ENCODE measurements at places on chromosomes 7 and 10.

DNA sequence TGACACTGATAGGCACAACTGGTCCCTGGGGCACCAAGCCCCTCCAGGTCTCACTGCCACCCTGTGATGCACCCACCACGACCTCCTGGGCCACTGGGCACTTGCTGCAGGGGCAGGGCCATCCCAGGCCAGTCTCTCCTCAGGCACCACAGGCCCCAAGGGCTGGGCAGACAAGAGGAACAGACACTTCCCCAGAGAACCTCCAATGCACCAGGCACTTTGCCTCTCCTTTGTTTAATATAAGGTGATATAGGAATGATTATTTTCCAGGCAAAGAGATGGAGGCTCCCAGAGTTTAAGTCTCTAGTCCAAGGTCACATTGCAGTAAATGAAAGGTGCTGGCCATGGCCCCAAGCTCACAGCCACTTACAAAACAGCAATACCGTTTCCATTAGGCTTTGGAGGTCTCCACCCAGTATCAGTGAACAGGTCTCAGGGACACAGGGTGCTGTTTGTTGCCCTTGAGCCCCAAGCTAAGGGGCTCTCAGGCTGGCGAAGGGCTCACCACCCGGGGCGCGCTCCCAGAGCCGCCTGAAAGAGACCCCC lies 4.5 kb downstream of the DEPP1 start:
- DNase-seq: no peak

DNA sequence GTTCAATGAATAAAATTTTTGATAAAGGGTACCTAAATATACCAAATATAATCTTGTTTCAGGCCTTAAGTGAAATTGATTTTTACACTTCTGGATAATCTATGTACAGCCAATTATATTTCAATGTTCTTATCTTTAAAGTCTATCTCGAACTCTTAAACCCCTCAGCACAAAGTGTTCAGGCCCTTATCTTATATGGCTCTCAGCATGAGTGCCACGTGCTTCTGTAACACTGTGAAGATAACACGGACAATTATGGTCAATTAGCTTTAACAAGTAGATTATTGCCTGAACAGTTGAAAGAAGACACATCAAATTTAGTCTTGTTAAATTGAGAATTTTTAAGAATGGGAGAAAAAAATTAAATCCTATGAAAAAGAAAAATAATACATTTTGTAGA lies 40.4 kb upstream of the DMTF1 start:
- DNase-seq: no peak

GRCh38 chr7:4103352-4104091 lies 578.6 kb upstream of the FOXK1 start:
- DNase-seq: no peak

DNA sequence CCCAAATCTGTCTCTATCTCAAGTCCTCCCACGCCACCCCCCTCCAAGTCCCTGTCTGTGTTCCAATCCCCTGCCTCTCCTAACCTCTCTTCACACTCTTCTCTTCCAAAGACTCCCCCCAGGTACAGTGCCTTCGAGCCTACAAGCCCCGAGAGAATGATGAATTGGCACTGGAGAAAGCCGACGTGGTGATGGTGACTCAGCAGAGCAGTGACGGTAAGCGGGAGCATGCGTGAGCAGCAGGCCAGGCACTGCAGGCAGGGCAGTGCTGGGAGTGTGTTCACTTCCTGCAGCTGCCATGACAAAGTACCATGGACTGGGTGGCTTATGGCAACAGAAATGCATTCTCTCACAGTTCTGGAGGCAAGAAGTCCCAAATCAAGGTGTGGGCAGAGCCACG lies 23.4 kb downstream of the ARHGEF5 start:
- no peak for DNase-seq

DNA sequence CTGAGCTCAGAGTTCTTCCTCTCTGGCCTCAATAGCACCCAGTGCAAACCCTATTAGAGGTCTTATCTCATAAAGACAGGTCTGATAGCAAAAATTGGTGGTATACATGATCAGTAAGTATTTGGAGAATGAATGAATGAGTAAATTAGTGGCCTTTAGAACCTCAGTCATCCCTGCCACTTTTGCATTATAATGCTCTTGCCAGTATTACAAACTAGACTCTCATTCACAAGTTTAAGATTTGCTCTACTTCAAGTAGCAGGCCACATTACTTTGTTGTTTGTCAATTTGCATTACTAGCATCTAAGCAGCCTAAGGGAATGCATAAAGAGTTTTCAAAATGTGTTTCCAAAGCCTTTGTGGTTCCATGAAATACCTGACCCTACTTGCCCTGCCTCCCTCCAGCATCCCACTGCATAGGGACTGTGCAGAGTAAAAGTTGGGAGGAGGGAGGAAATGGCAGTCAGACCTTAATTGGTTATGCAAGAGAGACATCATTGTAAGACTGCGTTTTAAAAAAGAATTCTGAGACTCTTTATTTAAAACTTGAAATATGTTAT lies 21.3 kb downstream of the TSPAN12 start:
- DNase-seq: no peak

GRCh38 chr10:16436758-16437539 lies at the start of gene PTER:
Gene PTER (plus strand): TSS chr10:16437010. CDS start chr10:16484385, 47,375 bp downstream.
- peak; percentile 96 for DNase-seq

GRCh38 chr7:18461785-18462467 lies 33.6 kb upstream of the HDAC9 start:
- no peak for DNase-seq

DNA sequence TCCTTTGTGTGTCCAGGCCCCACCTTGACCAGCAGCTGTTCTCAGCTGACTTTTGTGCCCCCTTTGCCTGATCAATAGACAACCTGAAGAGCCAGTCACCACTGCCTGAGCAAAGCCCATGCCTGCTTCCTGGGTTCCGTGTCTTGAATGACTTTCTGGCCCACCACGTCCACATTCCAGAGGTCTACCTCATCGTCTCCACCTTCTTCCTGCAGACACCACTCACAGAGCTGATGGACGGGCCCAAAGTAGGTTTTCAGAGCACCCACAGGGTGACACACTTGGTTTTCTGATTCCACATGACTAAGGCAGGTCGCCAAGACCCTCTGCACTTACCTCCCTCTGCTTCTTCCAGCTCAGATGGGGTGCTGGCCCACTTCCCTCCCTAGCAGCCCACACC lies 126.8 kb downstream of the WDFY4 start:
- DNase-seq: no peak

DNA sequence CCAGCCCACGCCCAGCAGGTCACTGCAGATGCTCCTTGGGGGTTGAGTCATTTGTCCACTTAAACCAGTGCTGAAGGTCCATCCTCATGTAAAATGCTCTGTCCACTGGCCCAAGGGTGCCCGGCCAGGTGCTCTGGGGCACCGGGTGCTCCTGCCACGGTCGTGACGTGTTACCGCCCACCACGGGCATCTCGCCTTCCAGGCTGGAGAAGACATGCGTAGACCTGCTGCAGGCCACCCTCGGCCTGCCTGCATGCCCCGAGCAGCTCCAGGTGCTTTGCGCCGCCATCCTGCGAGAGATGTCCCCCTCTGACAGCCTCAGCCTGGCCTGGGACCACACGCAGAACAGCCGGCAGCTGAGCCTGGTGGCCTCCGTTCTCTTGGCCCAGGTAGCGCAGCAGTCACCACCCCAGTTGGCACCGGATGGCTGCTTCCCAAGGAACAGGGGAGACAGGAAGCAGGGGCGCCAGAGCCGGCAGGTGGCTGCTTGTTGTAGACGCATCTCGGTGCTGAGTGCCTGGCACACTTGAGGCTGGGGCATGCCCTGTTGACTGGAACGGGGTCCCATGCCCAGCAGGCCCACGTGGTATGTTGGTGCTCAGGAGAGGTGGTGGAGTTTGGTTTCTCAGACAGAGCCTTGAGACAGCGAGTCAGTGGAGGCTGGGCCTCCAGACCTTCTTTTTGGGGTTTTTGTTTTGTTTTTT lies 6.1 kb downstream of the AP5Z1 start:
- DNase-seq: no peak

- no peak for DNase-seq
Measured at GRCh38 chr10:48448796-48449195, 142.3 kb downstream of the MAPK8 start.

- no peak for DNase-seq
Measured at GRCh38 chr7:107867858-107868466, 23.0 kb upstream of the DLD start.

GRCh38 chr10:119910689-119911088 lies 18.2 kb downstream of the SEC23IP start:
- DNase-seq: no peak

DNA sequence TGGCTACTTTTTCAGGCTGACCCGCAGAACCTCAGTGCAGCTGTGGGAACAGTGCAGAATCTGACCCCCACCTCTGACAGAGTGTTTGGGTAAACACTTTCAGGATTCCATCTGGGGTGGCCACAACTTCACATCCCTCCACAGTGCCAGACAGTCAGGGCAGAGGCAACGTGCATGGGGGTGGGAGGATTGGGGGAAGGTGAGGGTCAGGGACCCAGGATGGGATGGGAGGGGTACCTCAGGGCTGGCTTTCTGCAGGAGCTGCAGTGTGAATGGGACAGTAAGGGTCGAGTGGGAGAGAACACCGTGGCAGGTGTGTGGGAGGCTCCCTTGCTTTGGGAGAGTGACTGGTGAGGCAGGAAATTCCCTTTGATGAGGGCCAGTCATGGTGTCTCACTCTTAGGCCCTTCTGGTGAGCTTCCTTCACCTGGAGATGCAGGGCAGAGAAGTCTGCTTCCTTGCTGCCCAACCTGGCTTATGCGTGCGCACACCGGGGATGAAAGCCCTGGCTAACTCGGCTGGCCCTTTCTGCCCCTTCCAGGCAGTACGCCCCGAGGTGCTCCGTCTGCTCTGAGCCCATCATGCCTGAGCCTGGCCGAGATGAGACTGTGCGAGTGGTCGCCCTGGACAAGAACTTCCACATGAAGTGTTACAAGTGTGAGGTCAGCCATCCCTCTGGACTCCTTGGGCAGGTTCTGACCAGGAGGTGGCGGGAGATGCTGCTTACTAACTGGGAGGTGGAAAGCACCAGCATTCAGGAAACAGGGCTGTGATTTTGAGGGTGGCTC lies 8.4 kb downstream of the ZYX start:
- DNase-seq: no peak

DNA sequence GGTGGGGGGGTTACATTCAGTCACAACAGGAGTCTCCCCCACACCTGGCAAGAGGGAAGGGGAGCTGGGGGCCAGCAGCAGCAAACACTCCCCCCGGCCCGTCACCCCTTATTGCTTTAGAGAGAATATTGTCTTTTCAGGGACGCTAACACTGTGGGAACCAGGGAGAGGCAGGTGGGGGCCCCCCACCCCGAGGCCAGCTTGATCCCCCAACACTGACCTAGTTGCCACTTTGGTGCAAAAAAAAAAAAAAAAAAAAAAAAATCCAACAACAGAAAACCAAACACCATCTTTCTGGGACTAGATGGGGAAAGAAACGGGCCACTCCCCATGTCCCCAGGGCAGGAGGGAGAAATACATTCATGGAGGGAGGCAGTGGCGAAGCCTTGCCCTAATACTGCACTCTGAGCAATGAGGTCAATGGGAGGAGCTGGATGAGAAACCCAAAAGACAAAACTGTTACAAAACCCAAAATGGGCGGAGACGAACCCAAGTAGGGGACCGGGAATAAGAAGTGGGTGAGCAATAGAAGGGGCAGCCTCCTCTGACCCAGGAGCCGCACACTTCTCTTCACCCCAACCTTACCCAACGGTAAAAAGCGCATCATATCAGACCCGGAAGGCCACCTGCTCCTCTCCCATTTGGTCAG lies 6.5 kb downstream of the GNB2 start:
- no peak for DNase-seq

- peak; percentile 10 for DNase-seq
Measured at GRCh38 chr7:26011039-26011696, 140.8 kb upstream of the NFE2L3 start.

DNA sequence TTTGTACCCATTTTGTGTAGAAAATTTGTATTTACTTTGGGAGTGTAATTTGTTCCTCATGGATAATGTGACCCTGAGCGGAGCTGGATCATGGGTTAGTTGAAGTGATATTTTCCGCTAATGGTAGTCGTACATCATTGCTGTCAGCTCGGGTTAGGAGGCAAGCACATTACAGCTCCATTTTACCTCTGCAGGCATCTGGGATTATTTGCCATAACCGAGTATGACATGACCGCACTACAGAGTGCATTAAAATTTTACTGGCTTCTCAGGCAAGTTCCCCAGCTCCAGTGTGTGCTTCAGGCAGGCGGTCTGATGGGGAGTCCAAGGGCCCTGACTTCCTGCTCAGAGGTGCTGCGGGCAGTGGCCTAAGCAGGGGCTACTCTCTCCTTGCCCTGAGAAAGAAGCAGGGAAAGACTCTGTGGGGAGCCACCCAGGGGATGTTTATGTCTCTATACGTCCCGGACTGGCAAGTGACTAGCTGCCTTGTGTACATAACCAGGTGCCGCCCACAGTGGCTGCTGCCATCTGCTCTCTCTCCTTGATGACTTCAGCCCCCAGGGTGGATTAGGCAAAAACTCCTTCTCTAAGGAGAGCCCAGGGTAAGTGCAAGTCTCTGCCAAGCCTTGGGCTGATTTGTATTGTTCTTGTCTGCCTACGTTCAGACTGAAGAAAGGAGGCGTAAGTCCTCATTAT lies 685.3 kb upstream of the GALNT17 start:
- DNase-seq: no peak

DNA sequence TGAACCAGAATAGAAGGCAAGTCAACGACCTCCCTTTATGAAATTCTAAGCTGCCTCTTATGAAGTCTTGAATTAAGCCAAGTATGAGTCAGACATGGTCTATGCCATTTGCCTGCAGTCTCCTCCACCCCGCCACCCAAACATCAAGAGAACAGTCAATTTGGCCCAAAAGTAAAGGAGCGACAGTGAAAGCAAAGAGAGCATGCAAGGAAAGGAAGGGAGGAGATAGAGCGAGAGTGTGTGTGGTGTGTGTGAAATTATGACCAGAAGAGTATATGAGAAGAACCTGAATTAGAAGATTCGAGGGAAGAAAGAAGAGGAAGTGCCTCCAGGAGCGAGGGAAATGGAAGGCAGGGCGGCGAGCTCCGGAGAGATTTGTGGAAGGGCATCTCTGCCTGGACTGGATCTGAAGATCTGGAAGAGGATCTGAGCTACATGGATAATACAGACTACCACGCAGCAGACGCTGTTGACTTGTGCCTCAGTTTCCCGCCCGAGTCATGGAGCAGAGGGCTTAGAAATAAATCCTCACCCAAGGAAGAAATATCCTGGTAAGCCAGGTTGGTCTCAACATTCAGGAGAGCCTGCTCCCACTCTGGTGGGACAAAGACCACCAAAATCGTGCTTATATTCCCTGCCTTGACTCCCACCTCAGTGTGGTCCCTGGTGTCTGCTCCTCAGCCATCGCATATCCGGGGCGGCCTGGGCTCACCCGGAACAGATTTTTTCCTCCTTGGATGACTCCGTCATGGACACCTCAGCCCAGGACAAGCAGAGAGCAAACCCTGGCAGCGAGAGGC lies 459 bp downstream of the ZDHHC6 start:
- DNase-seq: no peak

- DNase-seq: no peak
Measured at GRCh38 chr10:93190372-93190771, 116.7 kb downstream of the CYP26A1 start.
